ENCODE measurements at places on chromosomes 4 and X.

GRCh38 chr4:77187322-77187721 is 30.3 kb downstream of the CCNG2 start:
- no peak for DNase-seq

DNA sequence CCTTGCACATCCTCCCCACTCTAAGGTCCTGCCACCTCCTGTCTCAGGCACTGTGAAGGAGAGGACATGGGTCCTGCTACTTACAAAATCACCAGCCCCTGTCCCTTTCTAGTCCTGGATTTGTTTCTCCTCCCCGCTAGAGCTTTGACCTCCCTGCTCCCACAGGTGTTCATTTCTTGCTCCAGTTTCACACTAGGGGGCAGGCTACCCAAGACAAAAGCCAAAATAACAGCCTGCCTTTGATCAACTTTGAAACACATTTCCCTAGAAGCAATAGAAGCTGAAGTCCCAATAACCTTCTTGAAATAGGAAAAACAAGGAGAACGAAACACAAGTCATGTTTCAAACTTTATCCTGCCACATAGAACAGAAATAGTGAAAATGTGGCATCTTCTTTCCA is 164.4 kb downstream of the QDPR start:
- peak; percentile 1 for DNase-seq

- no peak for DNase-seq
Observed at GRCh38 chrX:39559229-39559628, 538.5 kb downstream of the BCOR start.

GRCh38 chrX:20315140-20315539 is 48.4 kb upstream of the RPS6KA3 start:
- DNase-seq = no peak

DNA sequence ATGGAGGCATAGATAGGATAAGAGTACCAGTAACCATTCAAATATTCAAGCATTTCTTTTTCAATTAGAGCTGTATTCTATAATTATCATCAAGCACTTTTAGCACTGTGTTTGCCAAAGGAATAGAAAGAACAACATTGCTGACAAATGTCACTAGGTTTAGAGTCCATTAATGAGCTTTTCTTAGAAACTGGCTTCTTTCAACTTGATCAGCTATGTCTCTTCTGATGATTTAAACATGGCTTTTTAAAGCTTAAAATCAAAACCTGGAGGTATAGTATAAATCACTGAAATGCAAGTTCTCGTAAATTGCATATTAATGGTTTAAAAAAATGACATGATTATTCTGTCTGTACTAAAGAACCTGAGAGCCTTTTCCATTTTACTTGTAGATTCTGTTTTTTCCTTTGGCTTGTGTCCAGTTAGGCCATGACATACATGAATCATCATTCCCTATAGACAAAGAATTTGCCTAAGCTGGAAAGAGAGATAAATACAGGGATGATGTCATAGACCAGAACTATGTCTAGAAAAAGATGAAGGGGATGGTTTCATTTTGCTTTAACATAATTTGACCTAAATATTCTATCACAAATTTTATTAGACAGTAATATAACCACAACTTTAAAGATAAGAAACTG is 340.1 kb upstream of the CTSO start:
- DNase-seq = no peak

GRCh38 chrX:87583679-87584078 is 66.1 kb downstream of the KLHL4 start:
- no peak for DNase-seq

DNA sequence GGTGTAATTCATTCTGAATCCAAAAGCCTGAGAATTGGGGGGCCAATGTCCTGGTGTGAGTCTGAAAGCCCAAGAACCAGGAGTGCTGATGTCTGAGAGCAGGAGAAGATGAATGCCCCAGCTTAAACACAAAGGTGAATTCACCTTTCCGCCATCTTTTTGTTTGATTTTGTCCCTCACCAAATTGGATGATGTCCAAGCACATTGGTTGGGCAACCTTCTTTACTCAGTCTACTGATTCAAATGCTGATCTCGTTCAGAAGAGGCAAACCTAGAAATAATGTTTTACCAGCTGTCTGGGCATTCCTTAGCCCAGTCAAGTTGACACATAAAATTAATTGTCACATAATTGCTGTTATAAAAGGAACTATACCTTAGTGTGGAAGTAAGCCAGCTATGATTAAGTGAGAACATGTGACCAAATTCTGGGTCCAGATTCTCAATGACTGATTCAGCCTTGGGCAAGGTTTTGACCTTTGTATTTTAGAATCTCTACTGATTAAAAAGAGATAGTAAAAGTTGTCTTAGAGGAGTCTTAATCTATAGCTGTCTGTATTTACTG is 34.5 kb upstream of the SLC4A4 start:
- DNase-seq = no peak

- no peak for DNase-seq
Observed at GRCh38 chrX:28668303-28668702, 81.1 kb downstream of the IL1RAPL1 start.

DNA sequence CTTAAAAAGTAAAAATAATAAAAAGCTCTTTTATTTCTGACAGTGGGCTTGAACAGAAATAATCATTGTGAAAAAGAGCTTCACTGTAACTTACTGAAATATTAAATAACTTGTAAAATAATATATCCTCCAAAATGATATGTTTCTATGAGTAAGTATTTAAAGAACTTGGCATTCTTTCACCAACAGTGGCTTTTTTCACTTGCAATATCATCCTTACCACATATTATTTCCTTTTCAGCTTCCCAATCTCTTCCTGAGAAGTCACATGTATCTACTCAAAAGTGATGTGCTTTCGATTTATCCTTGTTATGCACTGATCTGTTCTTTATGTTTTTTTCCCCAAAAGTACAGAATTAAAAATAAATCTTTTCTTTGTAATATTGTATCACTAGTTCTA is 2.2 kb upstream of the PCDH18 start:
- no peak for DNase-seq

DNA sequence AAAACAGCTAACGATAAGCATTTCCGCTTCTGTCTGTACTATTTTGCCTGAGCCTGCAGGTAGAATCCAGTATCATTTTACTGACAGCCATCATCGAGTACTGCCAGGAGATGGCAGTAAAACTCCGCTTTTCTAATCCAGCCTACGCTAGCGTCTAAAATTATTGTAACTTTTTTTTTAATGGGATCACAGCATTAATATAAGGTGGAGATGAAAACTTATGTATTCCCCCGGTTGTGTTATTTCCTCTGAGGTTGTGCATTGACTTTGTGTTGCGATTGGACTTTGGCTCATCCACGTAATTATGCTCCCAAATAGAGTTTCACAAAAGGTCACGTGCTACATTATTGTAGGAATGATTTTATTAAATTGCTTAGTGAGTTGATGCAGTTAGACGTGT is 248.1 kb downstream of the C4orf33 start:
- DNase-seq = no peak

Measured in effector CD8-positive, alpha-beta T cell (primary cell).